ENCODE measurements at places on chromosomes 2 and 18.

DNA sequence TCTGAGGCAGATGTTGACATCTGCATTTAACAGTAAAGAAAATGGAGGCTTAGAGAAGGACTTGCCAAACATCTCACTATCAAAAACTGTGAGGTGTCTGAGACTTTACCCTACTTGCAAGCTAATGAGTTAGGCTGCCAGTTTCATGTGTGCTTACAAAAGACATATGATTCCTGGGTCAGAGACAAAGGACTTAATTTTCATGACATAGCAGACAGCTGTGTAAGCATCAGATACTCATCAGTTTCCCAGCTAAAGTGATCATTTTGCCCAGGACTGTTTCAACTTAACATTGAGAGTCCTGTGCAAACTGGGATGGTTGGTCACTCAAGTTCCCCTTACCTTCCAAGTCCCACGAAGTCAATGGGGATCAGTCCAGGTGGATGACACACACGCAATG is 18.9 kb upstream of the DAPL1 start:
- no peak for DNase-seq

DNA sequence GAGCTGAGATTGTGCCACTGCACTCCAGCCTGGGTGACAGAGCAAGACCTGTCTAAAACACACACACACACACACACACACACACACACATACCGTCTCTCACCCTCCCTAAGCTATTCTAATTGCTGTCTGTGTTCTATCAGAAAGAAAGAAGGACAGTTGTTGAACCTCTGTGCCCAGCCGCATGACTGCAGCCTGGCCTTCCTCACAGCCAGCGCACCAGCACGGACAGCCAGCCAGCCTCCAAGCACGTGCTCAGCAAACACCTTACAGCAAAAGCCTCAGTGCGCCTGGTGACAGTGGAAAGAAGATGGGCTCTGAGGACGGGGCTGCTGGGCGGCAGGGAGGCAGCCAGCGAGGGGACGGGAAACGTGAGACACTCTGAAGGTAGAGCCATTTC is 58.0 kb downstream of the ZNF516 start:
- no peak for DNase-seq

- no peak for DNase-seq
Measured at GRCh38 chr2:158772306-158773078, 22.6 kb upstream of the DAPL1 start.

- no peak for DNase-seq
Measured at GRCh38 chr2:36650031-36650829, 46.3 kb upstream of the VIT start.

GRCh38 chr18:26133652-26134051 is at the start of gene PSMA8:
Gene PSMA8, plus strand, starts transcription at chr18:26133869. Its CDS starts 97 bp downstream, at chr18:26133966.
- DNase-seq, result peak; percentile 38

All from activated T-helper 1 cell treated with Interleukin-2 at 50 U/mL for 16 hours (primary cell).